D721Med (cell line): ENCODE measurements at places on chromosomes 12 and 14.

- DNase-seq: no peak
Observed at GRCh38 chr12:115650026-115650425, 627.5 kb downstream of the MED13L start.

GRCh38 chr12:107684029-107684795 is 1.4 kb upstream of the PWP1 start:
- no peak for DNase-seq

- no peak for DNase-seq
Observed at GRCh38 chr12:104463368-104463767, 6.6 kb downstream of the CHST11 start.

DNA sequence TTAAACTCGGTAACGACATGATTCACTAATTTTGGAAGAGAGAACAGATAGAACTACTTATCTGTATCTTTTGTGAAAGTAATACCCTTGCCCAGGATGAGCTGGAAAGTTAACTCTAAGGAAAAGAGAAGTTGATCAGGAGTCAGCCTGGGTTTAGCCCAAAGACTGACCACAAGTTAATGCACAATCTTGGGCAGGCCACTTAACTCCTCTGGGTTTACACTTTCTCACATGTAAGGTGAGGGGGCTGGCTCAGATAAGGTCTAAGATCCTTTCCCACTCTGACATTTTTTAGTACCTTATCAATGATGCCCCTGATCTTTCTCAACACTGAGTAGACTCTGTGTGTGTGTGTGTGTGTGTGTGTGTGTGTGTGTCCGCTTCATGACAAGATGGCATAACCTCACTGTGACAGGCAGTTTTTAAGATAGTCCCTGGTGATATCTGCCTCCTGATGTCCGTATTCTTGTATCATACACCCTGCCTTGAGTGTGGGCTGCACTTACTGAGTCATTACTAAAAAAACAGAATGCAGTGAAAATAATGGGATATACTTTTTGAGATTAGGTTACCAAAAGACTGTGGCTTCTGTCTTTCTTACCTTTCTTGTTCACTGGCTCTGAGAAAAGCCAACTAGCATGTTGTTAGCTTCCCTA is 56.2 kb upstream of the CCDC198 start:
- DNase-seq: no peak

DNA sequence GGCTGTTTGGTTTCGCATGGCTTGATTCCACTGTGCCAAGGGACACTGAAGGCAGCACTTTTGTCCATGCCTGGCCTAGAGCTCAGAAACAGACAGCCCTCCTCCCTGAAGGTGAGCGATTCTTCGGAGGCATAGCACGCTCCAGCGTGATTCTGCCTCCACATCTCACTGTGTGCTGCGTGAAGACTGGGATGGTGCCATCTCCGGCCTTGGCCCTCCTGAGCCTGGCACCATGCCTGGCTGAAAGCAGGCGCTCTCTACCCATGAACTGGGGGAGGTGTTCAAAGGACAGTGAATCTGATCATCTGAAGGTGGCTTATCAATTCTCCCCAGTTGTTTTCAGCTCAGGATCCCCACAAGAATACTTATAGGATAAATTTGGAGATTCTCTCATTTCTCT is 187.4 kb downstream of the TTC7B start:
- no peak for DNase-seq

DNA sequence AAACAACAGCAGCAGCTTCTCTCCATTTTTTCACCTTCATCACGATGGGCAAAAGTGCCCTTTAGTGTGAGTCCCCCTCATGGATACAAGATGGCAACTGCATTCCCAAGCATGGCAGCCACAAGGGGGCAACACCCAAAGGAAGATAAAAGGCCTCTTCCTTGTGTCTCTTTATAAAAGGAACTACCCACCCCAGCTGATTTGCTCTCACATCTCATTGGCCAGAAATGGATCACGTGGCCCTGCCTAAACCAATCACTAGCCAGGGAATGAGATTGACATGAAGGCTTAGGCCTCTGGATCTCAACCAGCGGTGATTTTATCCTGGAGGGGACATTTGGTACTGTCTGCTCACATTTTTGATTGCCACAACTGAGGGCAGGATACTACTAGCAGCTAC is 21.9 kb upstream of the IFT81 start:
- peak; percentile 32 for DNase-seq

DNA sequence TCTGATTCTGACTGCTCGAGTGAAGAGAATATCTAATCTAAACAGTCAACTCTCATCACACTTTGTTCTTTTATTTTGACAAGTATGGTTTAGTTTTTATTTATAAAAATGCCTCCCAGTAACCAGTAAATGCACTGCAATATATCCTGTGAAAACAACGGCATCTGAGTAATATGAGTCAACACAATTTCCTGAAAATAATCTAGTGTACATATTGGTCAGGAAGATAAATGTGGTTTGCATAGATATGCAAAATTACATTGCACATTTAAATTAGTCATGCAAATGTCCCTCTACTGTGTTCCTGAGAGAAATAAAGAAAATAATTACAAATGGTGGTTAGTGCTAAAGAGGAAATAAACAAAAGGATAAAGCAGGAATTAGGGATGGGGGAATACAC is 1190.7 kb upstream of the SEL1L start:
- no peak for DNase-seq

DNA sequence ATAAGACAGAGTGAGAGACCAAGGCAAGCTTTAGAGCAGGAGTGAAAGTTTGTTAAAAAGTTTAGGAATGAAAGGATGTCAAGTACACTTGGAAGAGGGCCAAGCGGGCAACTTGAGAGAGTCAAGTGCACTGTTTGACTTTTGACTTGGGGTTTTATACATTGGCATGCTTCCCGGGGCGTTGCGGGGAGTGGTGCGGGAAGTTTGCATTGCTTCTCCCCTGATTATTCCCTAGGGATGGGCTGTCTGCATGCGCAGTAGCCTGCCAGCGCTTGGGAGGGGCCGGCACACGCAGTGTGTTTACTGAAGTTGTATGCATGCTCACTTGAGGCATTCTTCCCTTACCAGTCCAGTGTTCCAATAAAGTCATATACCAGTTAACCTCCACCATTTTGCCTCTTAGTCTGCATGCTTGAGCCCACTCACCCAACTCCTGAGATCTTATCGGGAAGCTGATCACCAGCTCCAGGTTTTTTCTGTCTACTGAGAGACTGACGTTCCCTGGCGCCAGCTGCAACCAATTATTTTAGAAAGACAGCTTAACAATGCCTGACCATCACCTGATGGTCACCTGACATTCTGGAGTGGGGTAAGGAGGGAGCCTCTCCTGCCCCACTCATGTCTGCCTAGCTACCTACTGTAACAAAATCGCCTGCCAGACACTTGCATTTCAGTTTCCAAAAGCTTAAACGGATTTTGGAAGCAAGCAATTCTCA is 53.2 kb downstream of the DACT1 start:
- DNase-seq: no peak

GRCh38 chr12:58530742-58531062 is 389.6 kb downstream of the LRIG3 start:
- DNase-seq: no peak

- DNase-seq: no peak
Observed at GRCh38 chr12:5262885-5263284, 169.0 kb upstream of the NTF3 start.

DNA sequence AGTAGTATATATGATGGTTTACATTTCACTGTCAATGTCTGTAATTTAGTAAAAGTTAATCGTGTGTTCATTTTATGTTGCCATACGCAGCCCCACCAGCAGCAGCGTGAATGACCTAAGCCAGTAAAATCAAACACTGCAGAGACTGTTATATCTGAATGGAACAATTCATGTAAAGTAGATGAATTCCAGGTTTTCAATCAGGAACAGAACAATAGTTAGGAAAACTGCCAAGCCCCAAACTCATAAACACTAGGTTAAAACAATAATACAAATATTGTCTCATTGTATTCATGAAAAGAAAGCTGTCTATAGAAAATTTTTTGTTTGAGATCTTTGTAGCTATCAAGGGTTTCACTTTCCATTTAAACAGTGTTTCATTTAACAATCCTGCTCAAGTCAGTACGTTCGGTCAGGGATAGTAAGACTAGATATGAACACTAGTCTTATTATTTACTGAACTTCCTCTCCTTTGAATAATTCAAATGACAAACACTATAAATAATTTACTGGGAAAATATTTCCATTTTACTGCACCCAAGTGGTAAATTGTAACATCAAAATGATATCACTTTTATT is 256.8 kb upstream of the FLRT2 start:
- DNase-seq: no peak

- no peak for DNase-seq
Observed at GRCh38 chr14:91606851-91607250, 96.7 kb upstream of the PPP4R3A start.

GRCh38 chr14:81208489-81208888 is 12.3 kb downstream of the GTF2A1 start:
- no peak for DNase-seq

DNA sequence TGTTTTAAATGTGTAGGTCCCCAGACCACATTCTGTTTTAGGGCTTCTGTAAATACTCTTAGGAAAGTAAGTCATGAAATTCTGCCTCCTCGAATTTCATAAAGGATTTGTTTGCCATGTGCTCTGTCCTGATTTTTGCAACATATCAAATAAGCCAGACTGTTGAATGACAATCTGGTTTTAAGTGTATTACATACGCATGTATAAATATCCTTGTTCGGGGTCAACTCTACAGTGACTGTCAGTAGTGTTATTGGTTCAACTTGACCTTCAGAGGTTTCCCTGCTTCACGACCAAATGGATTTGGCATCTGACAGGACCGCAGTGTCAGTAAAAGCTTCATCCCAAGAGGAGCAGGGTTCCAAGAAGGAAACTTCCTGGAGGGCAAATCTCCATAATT is 52.7 kb downstream of the PPM1A start:
- no peak for DNase-seq

DNA sequence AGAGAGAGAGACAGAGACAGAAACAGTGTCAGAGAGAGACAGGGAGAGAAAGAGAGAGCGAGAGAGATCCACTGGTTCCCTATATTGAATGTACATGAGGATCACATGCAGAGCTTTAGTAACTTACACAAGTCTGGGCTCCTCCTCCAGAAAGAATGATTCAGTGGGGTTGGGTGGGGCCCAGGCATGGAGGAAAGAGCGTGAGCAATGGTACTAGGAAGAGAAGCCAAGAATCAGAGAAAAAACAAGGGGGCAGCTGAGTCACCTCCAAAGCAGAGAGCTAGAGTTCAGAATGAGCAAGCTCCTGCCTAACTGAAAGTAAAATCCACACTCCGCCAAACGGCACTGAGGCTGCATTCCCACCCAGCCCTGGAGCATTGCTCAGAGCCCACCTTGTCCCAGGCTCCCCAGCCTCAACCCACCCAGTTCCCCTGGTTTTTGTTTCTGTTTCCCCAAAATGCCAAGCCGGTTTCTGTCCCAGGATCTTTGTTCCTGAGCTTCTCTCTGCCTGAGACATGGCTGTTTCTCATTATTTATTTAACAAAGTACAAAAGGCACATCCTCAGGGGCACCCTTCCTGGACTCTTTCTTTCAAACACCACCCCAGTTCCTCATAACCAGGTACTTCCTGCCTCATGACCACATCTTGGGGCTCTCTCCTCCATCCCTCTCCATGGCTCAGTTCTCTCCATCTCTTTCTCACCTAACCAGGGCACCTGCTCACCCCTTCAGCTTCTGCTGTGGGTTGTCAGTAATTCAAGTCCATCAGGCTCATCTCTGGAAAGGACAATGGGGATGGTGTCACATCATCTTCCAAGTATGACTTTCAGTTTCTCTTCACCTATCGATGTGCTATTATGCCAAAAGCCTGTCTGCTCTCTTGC is 670.3 kb upstream of the TBX3 start:
- no peak for DNase-seq

- DNase-seq: no peak
Observed at GRCh38 chr12:125676366-125676765, 611.1 kb downstream of the AACS start.

- DNase-seq: no peak
Observed at GRCh38 chr14:21054123-21054767, 3.4 kb upstream of the RNASE8 start.

DNA sequence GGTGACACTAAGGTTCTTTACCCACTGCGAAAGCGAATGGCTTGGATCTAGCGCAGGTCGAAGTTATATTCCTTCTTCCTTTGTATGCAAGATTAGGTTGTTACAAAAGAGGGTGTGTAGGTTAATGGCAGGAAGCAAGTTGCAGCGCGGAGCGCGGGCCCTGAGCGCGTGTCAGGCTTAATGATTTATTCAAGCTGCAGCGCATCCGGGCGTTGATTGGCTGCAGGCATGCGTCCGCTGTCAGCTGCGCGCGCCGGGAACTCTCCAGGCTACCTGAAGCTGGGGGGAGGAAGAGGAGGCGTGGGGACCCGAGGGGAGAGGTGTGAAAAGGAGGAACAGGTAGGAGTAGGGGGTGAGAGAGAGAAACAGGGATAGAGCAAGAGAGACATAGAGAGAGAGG is 7.4 kb downstream of the ASCL1 start:
- DNase-seq: no peak

GRCh38 chr14:90239139-90239538 is 17.2 kb upstream of the PSMC1 start:
- no peak for DNase-seq

- no peak for DNase-seq
Observed at GRCh38 chr12:65776994-65777393, 47.3 kb upstream of the HMGA2 start.

DNA sequence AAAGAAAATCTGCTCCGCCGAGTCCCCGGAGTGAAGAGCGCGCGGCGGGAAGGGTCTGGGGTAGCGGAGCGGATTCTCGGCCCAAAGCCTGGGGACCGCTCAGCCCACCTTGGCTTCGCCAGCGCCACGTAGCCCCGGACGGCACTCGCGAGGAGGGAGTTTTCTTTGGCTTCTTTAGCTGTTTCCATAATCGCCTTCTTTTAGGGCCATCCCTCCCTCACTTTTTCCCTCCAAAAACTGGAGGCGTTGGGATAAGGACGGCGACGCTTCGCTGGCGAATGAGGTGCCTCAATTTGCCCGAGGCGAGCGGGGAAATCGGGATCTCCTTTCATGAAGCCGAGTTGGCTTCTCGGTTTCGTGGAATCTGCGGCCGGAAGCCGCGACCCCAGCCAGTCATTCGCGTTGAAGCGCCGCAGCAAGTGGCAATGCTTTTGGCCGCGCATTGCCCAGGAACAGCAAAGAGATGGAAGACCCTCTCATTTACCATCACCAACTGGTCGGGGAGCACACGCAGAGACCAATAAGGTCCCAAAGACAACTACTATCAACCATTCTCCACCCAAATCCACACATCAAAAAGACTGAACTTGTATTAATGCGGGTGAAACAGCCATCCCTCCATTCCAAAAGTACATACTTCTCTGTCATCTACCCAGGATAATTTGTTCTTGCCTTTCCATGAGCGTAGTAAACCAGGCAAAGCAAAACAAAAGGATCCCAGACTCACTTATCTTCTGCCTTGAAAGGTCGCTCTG is 8.4 kb upstream of the SIX1 start:
- DNase-seq: no peak

DNA sequence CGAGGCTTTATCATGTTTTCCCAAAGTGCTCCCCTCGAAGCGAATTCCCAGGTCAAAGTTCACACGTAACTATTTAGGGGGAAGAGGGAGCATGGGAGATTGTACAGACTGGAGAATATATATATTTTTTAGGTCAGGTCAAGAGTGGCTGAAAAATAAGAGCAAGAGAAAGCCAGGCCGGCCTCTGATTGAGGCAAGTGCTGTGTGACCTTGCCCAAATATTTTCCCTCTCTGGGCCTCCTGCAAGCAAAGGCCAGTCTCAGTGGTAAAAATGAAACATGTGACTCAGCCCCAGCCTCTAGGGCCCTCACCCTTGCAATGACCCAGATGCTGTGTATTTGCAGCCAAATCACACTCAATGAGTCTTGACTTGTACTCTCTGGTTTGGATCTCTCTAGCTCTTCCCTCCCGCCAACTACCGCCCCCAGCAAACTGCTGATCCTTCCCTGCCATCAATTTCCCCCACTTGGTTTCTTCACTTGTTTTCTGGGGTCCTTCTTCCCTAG is 34.1 kb downstream of the SMUG1 start:
- DNase-seq: no peak
